ENCODE measurements at places on chromosomes 4 and X.

GRCh38 chr4:20543131-20543530 lies 157.1 kb upstream of the PACRGL start:
- no peak for DNase-seq

DNA sequence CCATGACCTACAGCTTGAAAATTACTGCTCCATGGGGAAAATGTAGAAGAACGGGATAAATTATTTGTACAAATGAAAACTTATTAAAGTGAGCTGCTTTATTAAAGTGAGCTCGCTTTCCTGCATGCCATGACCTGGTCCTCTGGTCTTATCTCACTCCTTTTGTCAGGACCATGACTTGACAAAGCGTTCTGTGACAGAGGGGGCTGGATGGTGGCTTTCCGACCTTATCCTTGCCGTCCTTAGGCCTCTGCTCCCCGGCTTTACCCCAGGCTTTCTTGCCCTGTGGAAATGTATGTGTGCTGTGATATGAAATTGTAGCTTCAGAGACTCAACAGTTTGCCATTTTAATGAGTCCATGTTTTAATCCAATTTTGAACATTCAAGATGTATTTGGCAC lies 44.0 kb upstream of the FBXW7 start:
- no peak for DNase-seq

DNA sequence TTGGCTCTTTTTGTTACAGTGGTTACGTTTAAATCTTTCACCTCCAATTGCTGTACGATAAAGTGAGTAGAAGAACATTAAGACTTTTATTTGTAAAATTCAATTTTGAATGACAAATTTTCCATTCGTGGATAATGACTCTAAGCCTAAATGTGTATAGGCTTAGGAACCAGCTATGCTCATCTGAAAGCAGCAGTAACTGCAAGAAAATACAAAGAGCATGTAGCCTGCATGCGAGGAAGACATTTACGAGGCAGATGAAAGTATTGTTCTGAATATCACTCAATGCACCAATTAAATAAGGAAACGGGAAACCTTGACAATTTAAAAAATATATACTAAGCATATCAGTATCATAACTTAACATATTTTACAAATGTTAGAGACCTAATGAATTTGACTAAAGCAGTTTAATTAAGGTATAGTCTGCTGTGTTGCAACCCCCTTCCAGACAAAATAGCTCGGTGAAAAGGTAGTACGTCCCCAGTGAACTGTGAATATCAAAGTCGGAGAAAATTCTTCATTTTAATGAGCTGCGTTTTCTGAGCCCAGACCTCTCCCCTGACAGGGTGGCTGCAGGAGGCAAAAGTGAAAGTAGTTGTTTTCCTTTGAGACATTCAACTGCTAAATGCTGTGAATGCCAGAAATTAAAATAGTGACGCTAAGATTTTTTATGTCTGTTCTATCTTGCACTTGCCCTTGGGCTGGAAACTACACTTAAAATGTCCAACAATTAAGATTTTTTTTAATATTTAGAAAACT lies 1236.5 kb upstream of the TENM3 start:
- no peak for DNase-seq

DNA sequence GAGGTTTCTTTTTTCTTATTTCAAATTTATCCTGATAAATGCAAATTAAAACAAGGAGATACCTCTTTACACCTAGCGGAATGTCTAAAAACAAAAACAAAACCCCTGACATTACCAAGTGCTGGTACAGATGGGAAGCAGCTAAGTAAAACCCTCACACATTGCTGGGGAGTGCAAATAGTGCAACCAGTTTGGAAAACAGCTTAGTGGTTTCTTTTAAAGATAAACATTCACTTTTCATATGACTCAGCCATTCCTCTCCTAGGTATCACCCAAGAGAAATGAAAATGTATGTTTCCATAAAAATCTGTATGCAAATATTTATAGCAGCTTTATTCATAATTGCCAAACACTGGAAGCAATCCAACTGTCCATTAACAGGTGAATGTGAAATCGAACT lies 84.1 kb upstream of the HELT start:
- DNase-seq, result no peak

GRCh38 chr4:138869631-138870030 lies 145.9 kb upstream of the NOCT start:
- no peak for DNase-seq

GRCh38 chrX:43953218-43953617 lies 20.0 kb downstream of the NDP start:
- no peak for DNase-seq

GRCh38 chr4:56731857-56732256 lies 50.8 kb upstream of the HOPX start:
- DNase-seq, result no peak

GRCh38 chrX:1294301-1295067 lies 25.9 kb downstream of the CSF2RA start:
- DNase-seq, result no peak

DNA sequence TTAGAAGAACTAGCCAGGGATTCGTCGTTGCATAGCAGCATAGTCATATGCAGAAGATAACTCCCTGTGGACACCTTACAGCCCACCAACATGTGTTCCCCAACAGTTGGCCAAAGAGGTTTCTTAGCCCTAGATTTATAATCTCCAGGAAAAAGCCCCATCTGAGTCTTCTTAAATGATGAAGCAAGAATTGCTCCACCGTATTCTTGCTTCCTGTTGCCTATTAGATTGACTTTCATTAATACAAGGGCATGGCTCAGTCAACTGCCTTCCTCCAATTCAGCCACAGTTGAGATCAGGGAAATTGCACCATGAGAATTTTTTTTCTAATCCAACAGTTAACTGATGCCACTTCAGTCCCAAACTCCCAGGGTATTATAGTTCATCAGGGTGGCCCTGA lies 5.2 kb upstream of the AFF2 start:
- no peak for DNase-seq

All from CD4-positive, alpha-beta T cell treated with Interleukin-17A for 1 hour (primary cell).